Esophagus mucosa (tissue), 1 donor: ENCODE measurements at places on chromosomes 2 and 18. TPM values are rescaled to one million over a fixed set of nuclear protein-coding genes. Genes with fewer than 3 reads are reported as not detected.

ADAM23 gene
- total RNA-seq, result 16.3 TPM

- ATAC-seq, result no peak
These were observed 225.5 kb downstream of the AGAP1 start for GRCh38 chr2:235719146-235719942.

DNA sequence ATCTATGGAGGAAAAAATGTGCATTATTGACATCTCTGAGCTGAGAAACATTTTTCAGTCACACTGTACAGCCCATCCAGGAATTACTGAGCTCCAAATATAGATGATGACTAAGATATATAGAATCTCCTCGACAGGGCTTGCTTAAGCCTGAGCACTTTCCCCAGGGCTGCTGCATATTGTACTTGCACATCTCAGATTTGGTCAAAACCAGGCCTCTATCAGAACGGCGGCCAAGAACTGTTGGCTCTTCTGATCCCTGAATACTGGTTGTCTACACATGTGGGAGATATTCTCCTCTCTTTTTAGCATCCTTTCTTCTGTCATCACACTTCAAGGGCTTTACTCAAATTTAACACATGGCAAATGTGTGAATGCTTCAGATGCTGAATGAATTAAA lies 201.5 kb upstream of the SLC35G4 start:
- no peak for ATAC-seq

DNA sequence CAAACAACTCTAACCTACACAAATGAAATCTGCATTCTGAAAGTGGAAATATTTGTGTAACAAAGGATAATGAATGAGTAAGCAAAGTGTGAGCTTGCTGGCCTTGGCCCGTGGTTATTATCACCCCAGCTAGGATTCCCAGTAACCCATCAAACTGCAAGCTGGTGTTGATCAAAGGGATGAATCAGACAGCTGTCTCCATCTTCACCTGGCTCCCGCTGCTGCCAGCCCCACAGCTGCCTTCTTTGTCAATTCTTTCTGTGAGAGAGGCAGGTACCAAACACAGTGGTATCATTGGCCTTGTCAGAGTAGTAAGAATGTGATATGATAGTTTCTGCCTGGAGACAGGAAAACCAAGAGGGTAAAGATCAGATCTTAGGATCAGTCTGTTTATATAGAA lies 25.2 kb upstream of the RGPD4 start:
- no peak for ATAC-seq

GPR17 gene
- not detected for total RNA-seq

LRRTM4 gene
- total RNA-seq, result not detected

ZFP36L2 gene
- 71.0 TPM for total RNA-seq

DNA sequence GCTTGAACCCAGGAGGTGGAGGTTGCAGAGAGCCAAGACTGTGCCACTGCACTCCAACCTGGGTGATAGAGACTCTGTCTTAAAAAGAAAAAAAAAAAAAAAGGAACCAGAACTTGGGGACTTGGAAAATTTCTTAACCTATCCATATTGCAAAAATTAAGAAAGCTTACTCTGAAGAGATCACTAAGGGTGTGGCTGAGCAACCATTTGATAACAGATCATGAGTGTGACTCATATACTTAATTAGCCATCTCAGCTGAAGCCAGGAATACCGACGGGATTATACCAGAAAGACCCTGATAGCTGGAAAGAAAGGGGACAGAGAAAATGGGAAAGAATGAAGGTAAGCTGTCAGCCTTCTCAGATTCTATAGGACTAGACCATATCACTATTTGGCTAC lies 7.1 kb upstream of the ADD2 start:
- ATAC-seq, result no peak
